ENCODE measurements at places on chromosomes 7 and 10. TPM values are rescaled to one million over a fixed set of nuclear protein-coding genes. Genes with fewer than 3 reads are reported as not detected.

The TMEM225B gene
- polyA plus RNA-seq, result 0.23 TPM

DNA sequence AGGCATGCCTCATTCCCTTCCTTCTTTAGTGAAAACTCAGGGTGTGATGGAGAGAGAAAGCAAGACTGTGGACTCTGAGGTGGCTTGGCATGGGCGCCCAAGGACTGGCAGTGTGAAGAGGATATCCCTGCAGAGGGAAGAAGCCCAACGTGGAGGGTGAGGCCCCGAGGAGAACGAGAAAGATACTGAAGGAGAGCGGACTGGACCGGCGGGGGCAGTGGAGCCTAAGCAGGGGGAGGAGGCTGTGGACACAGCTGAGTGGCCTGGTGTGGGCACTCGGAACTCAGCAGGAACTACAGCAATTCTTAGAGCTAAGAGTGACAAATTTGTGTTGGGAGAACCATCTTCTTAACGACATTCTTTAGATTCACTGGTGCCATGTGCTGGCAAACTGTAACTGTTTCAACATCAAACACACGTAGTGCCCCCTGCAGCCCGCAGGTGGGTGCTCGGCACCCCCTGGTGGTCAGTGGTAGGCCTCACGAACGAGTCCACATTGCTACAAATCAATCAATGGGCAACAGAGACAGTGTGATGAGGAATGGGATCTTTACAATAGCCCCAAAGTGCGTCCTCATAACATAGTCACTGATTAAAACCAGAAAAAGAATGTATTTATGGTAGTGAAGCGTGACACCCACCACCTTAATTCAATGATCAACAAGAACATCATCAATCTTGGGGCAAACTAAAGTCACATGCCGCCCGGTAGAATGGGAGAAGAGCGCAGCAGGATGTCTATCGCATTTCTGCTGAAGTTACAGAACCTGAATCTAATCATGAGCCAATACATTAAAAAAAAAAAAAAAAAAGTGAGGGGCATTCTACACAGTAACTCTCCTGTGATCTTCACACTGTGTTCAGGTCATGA lies 2.0 kb upstream of the SFTPA1 start:
- no peak overlapping the region for H3K4me3 ChIP-seq
- no peaks in the 10 kb centered on the region for H3K36me3 ChIP-seq
- no peaks in the 10 kb centered on the region for H3K4me1 ChIP-seq
- no peak for DNase-seq

GRCh38 chr10:24570658-24571426 lies 152.8 kb downstream of the ARHGAP21 start:
- no peak for DNase-seq
- no peak overlapping the region for H3K27ac ChIP-seq
- no peaks in the 10 kb centered on the region for H3K4me1 ChIP-seq

The HSPA14 gene
- 18.6 TPM for polyA plus RNA-seq

GRCh38 chr10:16947069-16947468 lies 129.8 kb upstream of the RSU1 start:
- H3K4me1 ChIP-seq, result peaks cover 10% of the 10 kb centered on the region
- H3K36me3 ChIP-seq, result no peaks in the 10 kb centered on the region
- H3K27me3 ChIP-seq, result no peaks in the 10 kb centered on the region
- no peak overlapping the region for H3K27ac ChIP-seq
- DNase-seq, result no peak

GRCh38 chr7:65382452-65382851 lies 8.8 kb downstream of the ZNF92 start:
- no peak overlapping the region for H3K4me3 ChIP-seq
- no peak overlapping the region for H3K27ac ChIP-seq

The COL1A2 gene
- 0.16 TPM for polyA plus RNA-seq

GRCh38 chr10:11824825-11825224 lies 1.7 kb downstream of the PROSER2 start:
- peak overlapping the region; percentile 65 for H3K27ac ChIP-seq
- peaks cover 8% of the 10 kb centered on the region for H3K36me3 ChIP-seq
- H3K4me3 ChIP-seq, result peak overlapping the region; percentile 88
- H3K4me1 ChIP-seq, result peaks cover 17% of the 10 kb centered on the region
- no peaks in the 10 kb centered on the region for H3K27me3 ChIP-seq
- DNase-seq, result no peak

The NOS3 gene
- polyA plus RNA-seq, result 0.95 TPM

GRCh38 chr7:13850185-13850752 lies 139.2 kb downstream of the ETV1 start:
- peaks cover 32% of the 10 kb centered on the region for H3K4me1 ChIP-seq
- peak overlapping the region; percentile 38 for H3K27ac ChIP-seq
- no peak overlapping the region for H3K4me3 ChIP-seq
- DNase-seq, result peak; percentile 79
- H3K27me3 ChIP-seq, result no peaks in the 10 kb centered on the region

DNA sequence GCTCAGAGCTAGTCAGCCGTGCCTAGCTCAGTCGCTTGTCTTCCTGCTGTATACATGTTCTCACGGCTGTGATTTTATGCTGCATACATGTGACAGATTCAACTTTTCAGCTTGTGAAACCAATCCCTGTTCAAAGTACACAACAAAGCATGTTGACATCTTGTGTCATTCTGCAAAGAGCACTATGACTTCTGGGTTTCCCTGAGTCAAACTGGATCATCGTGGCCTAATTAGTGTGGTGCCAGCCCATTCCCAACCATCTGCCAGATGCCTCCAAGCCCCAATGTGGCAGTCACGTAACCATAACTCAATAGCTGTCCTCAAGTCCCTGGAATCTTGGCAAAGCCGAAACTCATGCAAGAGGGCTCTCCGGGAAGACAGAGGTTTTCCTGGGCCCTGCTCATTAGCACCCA lies 144.8 kb downstream of the MYOF start:
- H3K27me3 ChIP-seq, result no peaks in the 10 kb centered on the region
- H3K27ac ChIP-seq, result no peak overlapping the region
- DNase-seq, result no peak
- H3K4me3 ChIP-seq, result no peak overlapping the region
- peaks cover 45% of the 10 kb centered on the region for H3K36me3 ChIP-seq

The WEE2 gene
- not detected for polyA plus RNA-seq

GRCh38 chr7:125661677-125662076 lies 732.1 kb upstream of the POT1 start:
- no peak overlapping the region for H3K27ac ChIP-seq
- no peaks in the 10 kb centered on the region for H3K4me1 ChIP-seq
- DNase-seq, result no peak

DNA sequence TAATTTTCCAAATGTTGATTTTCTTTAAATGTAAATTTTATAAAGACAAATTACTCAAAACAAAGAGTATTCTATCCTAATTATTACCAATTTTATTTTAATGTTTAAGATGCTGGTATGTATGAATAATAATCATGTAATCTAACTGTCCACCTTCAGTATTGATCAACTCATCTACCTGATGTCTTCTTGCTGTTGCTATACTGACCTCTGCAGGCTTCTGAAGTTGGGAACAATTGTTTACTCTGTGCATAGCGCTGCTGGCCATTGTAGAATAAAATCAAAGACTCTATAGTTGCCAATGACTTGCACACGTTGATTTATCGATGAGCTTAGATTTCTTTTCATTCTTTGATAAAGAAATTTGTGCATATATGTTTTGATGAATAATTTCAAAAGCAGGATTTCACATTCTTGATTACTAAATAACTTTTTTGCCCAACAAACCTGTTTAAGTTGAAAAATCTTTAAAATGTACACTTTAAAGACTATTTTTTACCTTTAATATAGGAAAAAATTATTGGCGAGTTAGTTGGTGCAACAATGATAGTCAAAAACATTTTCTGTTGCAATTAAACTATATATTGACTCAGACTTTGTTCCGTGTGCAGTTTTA lies 282.3 kb downstream of the TFEC start:
- H3K36me3 ChIP-seq, result no peaks in the 10 kb centered on the region
- H3K27ac ChIP-seq, result no peak overlapping the region
- no peak overlapping the region for H3K4me3 ChIP-seq
- no peaks in the 10 kb centered on the region for H3K4me1 ChIP-seq
- no peak for DNase-seq
- H3K27me3 ChIP-seq, result no peaks in the 10 kb centered on the region

The VSIR gene
- 8.1 TPM for polyA plus RNA-seq

GRCh38 chr10:34373211-34373610 lies 441.9 kb downstream of the PARD3 start:
- no peaks in the 10 kb centered on the region for H3K4me1 ChIP-seq
- H3K27me3 ChIP-seq, result no peaks in the 10 kb centered on the region
- no peaks in the 10 kb centered on the region for H3K36me3 ChIP-seq

The SLC13A1 gene
- not detected for polyA plus RNA-seq

The MSMB gene
- not detected for polyA plus RNA-seq

- H3K4me1 ChIP-seq, result peaks cover 9% of the 10 kb centered on the region
- H3K36me3 ChIP-seq, result no peaks in the 10 kb centered on the region
- DNase-seq, result no peak
- no peak overlapping the region for H3K27ac ChIP-seq
- no peaks in the 10 kb centered on the region for H3K27me3 ChIP-seq
Measured at GRCh38 chr10:85547460-85548023, 819.1 kb downstream of the GRID1 start.

- no peaks in the 10 kb centered on the region for H3K27me3 ChIP-seq
- H3K27ac ChIP-seq, result no peak overlapping the region
- no peaks in the 10 kb centered on the region for H3K36me3 ChIP-seq
Measured at GRCh38 chr7:72326365-72326764, 85.8 kb downstream of the CALN1 start.

DNA sequence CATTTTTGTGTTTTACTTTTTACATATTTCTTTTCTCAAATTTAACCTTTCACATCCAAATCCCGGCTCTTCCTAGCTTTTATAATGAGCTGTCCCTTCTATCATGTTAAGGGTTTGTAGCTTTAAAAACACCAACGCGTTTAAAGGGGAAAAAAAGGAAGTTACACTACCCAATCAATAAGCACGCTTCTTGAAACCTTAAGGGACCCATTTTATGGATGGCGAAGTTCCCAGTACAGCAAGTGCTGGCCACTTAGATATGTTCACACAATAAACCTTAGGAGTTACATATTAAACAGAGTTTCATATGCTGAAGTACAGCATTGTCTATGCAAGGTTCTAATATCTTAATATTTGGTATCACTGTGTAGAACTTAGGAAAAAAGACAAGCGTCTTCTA lies 1.8 kb downstream of the GNG11 start:
- no peaks in the 10 kb centered on the region for H3K4me1 ChIP-seq
- H3K36me3 ChIP-seq, result no peaks in the 10 kb centered on the region
- no peak for DNase-seq
- H3K27me3 ChIP-seq, result no peaks in the 10 kb centered on the region
- no peak overlapping the region for H3K4me3 ChIP-seq

DNA sequence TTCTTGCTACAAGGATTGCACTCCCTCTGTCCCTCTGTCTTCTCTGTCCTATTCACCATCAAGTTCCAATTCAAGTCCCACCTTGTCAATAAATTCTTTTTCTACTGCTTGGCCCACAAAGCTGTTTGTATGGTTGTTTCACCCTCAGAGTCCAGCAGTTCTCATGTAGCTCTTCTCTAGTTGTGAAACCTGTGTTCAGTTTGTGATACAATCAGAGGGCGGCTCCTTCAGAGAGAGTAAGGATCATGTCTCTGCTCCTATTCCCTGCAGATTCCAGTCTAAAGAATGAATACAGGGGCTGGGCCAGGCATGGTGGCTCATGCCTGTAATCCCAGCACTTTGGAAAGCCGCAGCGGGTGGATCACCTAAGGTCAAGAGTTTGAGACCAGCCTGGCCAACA lies 126.6 kb upstream of the BET1 start:
- no peak for DNase-seq
- no peaks in the 10 kb centered on the region for H3K4me1 ChIP-seq
